ENCODE measurements at places on chromosomes 11 and 22. TPM values are rescaled to one million over a fixed set of nuclear protein-coding genes. Genes with fewer than 3 reads are reported as not detected.

Gene ZDHHC13
- 16.0 TPM for total RNA-seq

Gene OR10G6
- total RNA-seq, result not detected

Gene MYO18B
- total RNA-seq, result 0.05 TPM

Gene GUCY1A2
- total RNA-seq, result 0.05 TPM

Gene SBF2
- 15.5 TPM for total RNA-seq

Gene ISX
- not detected for total RNA-seq

Gene LUZP2
- total RNA-seq, result not detected

Gene HTR3B
- total RNA-seq, result not detected

Measured in A549 treated with Hydrocortisone at 1 μM for 4 hours (cell line).